GM23248 (cell line): ENCODE measurements at places on chromosomes 7 and 10. TPM values are rescaled to one million over a fixed set of nuclear protein-coding genes. Genes with fewer than 3 reads are reported as not detected.

DNA sequence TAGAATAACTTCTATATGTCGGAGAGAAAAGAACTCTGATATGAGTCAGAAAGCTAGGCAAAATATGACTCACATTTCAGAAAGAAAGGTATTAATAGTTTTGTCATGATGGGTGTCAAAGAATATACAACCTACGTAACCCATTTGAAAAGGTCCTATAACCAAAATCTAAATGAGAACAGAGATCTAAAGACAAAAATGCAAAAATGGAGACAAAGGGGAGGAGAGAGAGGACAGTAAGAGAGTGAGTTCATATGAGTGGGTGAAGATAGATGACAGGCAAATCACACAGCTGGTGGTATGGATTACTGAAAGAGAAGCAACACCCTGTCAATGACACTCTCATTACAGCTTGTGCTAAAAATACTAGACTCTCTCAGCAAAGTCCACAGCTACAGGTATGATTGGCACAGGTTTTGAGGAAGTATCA, 25.6 kb downstream of the ANKMY2 start:
- H3K4me3 ChIP-seq = no peak overlapping the region
- no peak for DNase-seq
- H3K27me3 ChIP-seq = no peaks in the 10 kb centered on the region

- H3K4me3 ChIP-seq = peak within 1 kb of the TSS; percentile 10; the same call in 1 of the 2 replicates
- H3K4me1 ChIP-seq = no peaks in the 10 kb centered on the region
- peaks cover 40% of the 10 kb centered on the region for H3K27me3 ChIP-seq
- peak; percentile 62 for DNase-seq
- no peak within 1 kb of the TSS for H3K27ac ChIP-seq
These were observed at the start of gene SFRP4 for GRCh38 chr7:37916673-37917660. Gene SFRP4 (minus strand): TSS chr7:37916817. CDS start chr7:37916537, 280 bp downstream.

DNA sequence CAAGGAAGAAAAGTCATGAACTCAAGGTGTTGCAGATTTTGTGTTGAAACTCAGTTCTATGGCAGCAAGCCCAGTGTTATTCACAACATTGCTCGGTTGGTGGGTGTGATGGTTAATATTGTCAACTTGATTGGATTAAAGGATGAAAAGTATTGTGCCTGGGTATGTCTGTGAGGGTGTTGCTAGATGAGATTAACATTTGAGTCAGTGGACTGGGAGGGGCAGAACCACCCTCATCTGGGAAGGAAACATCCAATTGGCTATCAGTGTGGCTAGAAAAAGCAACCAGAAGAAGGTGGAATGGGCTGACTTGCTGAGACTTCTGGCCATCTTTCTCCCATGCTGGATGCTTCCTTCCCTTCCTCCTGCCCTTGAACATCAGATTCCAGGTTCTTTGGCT, 353.2 kb downstream of the ADRA2A start:
- no peaks in the 10 kb centered on the region for H3K36me3 ChIP-seq
- no peaks in the 10 kb centered on the region for H3K4me1 ChIP-seq
- DNase-seq = no peak
- H3K4me3 ChIP-seq = no peak overlapping the region
- no peak overlapping the region for H3K27ac ChIP-seq

Gene ABI1
- total RNA-seq = 60.3 and 68.2 TPM in 2 replicates

Gene HECTD2
- 14.8 and 19.6 TPM in 2 replicates for total RNA-seq

DNA sequence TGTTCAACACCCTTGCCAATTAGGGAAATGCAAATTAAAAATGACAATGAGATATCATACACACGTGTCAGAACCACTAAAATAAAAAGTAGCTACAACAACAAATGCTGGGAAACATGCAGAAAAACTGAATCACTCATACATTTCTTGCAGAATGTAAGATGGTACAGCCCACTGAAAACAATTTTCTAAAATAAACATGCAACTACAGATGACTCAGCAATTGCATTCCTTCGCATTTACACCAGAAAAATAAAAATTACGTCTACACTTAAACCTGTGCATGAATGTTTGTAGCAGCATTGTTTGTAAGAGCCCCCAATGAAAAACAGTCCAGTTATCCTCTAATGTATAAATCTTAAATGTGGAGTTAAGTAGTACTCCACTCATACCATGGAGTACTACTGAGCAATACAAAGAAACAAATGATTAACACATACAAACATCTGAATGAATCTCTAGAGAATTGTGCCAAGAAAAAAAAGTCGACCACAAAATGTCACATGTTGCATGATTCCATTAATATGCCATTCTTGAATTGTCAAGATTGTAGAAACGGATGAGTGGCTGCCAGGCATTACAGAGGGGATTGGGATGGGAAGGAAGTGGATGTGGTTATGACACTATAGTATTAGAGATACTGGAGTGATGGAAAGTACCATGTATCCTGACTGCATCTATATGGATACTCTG, 134.6 kb upstream of the NPSR1 start:
- no peak overlapping the region for H3K27ac ChIP-seq
- H3K27me3 ChIP-seq = no peaks in the 10 kb centered on the region
- no peaks in the 10 kb centered on the region for H3K36me3 ChIP-seq
- H3K4me1 ChIP-seq = no peaks in the 10 kb centered on the region

DNA sequence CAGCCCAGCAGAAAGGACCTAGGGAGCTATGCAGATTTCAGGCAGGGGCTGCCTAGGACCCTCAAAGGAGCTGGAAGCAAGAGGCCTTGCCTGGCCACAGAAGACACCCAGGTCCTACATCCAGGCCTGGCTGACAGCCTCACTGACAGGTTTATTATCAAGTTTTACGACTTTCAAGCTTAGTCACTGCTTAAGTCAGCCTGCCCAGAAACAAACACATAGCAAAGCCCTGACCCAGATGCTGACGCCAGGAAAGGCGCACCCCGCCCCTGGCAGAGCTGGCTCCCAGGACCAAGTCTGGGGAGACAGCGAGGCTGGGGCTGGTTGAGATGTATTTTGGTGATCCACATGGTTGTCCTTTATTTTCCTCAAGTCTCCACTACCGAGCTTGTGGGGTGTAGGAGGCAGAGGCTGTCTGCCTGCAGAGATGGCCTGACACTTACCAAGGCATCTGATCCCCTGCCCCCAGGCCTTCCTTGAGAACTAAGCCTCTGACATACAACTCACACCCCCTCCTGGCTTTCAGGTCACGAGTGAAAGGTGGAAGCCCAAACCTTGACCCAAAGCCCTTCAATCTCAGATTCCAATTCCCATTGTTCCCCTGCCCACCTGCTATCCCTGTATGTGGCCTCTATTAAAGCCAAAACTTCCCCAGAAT, 80.7 kb upstream of the EMX2 start:
- peaks cover 49% of the 10 kb centered on the region for H3K4me1 ChIP-seq
- peak overlapping the region; percentile 99 for H3K27ac ChIP-seq
- peak; percentile 99 for DNase-seq
- no peaks in the 10 kb centered on the region for H3K27me3 ChIP-seq

Gene CRYGN
- total RNA-seq = not detected in 2 replicates

GRCh38 chr7:43856996-43857395, 12.3 kb downstream of the MRPS24 start:
- no peak overlapping the region for H3K4me3 ChIP-seq
- DNase-seq = peak; percentile 39
- H3K27ac ChIP-seq = no peak overlapping the region

- no peak overlapping the region for H3K27ac ChIP-seq
- DNase-seq = peak; percentile 13
- no peak overlapping the region for H3K4me3 ChIP-seq
- no peaks in the 10 kb centered on the region for H3K4me1 ChIP-seq
- peaks cover 27% of the 10 kb centered on the region for H3K27me3 ChIP-seq
- no peaks in the 10 kb centered on the region for H3K36me3 ChIP-seq
These were observed 820 bp upstream of the NRG3 start for GRCh38 chr10:81873932-81874816.
